HS-5 (cell line): ENCODE measurements at places on chromosomes 2 and 18.

DNA sequence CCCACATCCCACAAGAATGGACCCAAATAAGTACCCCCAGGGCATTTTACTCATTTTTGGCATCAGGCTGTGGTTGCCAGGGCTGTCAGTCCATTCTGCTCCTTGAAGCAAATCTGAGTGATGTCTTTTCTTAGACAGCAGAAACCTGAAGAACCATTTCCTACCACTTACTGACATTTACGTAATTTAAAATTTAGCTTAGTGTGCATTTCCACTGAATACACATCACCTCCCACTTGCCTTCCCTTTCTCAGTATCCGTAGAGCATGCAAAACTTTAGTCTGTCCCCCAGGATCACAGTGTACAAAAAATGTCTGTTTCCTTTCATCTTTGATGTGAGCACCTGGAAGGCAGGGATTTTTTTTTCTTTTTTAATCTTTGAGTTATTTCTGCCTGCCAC is 130.3 kb downstream of the XIRP2 start:
- no peak for DNase-seq

GRCh38 chr2:223460209-223460608 is 142.0 kb downstream of the SCG2 start:
- no peak for DNase-seq

DNA sequence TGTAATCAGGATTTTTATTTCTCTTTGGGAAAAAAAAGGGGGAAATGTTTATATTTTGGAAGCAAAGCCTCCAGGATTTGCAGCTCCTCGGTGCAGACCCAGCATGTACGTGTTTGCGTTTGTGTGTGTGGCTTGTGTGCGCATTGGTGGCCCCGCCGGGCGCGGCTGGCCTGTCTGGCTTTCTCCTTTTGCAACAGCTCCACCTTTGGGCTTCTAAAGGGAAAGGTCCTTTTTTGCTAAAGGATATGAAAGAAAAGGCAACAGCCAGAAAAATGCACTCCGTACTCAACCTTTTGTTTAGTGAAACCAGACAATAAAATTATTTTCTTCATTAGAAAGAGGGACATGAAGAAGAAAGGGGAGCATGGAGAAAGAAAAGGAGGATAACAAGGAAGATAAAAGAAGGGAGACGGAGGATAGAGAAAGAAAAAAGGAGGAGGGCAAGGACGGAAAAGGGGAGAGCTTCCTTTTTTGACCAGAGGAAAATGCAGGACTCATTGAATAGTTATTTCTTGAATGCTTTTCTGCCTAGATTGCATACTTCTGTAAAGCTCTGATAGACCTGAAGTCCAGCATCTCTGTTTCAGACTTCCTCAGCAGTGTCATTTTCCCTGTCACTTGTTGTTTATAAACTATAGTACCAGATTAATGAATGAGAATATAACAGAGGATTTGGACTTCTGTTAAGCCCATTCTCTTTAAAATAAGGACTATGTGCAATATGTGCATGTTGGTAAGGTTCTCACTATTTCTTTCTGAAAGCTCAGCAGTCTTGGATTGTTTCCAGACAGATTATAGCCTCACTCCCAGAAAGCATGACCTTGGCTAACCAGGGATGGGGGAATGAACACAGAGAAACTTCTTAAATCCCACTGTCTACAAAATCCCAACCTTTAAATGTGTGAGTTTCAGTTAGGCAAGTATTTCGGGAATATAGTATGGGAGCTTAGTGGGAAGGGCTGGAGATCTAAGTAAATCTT is 563.1 kb upstream of the PIK3C3 start:
- peak; percentile 39 for DNase-seq

DNA sequence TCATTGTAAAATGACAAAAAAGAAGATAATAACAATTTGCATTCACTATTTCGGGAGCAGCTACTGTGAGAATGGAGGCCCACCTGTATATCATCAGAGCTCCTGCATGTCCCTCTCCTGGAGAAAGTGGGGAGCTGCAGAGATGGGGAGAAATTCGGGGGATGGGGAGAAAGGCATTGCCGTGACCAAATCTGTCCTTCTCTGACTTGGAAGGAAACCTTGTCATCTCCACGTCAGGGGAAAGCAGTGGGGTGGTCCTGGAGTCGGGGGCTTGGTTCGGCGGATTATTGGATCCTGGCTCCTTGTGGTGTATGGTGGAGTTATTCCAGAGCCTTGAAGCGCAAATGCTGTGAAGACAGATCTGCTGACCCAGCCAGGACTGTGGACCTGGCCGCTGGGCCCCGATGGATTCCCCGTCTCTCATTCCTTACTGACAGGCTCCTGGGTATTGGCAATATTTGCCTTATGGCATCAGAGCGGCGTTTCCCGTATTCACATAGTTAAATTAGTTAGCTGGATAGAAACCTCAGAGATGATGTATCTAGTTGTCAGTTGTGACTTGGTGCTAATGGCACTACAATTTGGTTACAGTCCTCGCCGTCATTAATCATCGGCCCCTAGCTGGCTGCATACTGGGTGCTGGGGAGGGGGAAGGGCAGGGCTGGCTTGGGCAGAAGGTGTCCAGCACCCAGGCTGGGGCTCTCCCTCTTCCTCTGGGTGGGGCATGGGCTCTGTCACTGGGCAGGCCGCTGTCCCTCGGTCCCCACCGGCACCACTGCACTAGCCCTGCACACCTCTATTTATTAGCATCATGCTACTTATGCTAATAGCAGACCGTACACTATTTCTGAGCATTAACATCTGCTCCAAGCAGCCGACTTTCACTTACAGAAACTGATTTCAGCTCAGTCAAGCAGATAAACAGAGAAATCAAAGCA is 31.7 kb downstream of the CELF4 start:
- no peak for DNase-seq

DNA sequence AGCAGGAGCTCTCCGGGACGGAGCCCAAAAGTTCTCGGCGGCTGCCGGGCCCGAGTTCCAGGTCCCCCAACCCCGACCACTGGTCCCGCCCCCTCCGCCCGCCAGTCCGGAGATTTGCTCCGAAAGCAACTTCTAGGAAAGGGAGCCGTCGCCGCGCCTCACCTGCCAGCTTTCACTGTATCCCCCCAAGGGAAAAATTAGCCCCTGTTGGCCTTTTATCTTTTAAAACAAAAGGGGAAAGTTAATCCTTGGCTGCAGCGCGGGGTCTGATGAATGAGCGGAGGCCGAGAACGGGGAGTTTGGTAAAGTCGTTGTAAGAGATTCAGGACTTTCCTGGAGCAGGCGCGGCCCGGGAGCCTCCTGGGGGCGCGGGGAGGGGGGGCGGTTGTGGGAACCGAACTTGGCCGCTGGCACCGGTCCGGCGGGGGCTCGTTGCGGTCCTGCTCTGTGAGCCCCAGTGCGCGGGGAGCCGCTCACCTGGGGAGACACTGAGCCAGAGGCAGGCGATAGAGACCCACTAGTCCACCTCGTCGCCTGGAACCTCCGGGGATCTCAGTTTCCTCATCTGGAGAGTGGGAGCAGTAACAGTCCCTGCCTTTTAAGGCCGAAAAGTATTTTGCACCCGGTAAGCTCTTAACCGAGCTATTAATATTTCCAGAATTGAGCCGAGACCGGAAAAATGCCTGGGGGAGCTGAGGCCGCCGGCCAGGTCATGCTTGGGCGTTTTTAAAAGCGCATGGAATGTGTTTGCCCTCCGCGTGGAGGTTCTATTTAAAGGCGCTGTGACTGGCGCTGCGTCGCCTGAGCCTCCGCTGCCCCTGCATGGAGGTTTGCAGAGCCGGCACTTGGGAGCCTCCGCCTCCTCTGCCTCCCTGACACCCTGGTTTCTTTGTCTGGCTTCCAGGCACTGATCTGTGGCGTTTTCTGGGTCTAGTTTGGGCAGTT is 1.1 kb downstream of the EFHD1 start:
- no peak for DNase-seq

DNA sequence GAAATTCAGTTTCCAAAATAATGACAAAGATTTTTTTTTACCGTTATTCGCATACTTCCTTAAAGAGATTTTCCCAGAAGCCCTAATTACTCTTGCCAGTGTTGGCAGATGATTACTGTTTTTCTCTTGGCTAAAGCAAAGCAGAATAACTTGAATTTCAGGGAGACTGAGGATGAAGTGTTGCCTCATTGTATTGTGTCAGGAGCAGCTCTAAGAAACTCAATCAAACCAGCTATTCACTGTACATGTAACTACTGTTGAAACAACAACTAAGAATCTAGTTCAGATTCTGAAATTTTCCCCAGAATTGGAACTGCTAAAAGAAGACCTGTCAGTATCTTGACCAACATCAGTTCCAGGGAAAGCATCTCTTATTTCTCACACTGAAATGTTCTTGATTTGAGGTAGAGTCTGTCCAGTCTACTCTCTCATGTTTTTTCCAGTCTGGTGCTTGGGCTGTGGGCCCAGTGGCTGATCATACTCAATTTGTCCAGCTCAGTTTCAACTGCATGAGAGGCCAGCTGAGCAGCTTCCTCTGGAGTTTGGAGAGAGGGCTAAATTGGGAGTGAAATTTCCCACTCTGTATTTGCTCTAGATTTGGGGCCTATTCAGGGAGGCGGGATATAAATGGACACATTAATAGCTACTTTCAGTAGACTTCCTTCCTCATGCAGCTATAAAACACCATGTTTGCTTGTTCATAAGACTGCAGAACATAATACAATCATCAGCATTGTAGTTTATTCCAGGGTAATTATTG is 78.5 kb downstream of the PPP1R1C start:
- no peak for DNase-seq

DNA sequence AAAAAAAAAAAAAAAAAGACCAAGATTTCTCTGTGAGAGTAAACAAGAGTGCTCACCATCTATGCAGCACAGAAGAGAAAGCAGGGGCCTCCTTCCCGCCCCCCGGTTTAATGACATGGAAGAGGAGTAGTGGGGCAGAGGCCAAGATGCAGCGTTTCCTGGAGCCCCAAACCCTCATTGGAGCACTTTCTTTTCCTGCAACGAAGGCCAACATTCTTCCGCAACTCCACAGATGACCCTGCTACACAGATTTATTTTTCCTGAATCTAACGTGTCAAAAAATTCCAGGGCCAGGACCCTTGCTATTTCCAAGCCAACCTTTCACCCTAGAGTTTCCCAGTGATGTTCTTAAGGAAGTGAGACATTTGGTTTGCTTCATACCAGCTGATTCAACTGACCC is 189.6 kb downstream of the MIB1 start:
- no peak for DNase-seq

GRCh38 chr2:154223726-154224125 is 352.0 kb downstream of the GALNT13 start:
- no peak for DNase-seq

DNA sequence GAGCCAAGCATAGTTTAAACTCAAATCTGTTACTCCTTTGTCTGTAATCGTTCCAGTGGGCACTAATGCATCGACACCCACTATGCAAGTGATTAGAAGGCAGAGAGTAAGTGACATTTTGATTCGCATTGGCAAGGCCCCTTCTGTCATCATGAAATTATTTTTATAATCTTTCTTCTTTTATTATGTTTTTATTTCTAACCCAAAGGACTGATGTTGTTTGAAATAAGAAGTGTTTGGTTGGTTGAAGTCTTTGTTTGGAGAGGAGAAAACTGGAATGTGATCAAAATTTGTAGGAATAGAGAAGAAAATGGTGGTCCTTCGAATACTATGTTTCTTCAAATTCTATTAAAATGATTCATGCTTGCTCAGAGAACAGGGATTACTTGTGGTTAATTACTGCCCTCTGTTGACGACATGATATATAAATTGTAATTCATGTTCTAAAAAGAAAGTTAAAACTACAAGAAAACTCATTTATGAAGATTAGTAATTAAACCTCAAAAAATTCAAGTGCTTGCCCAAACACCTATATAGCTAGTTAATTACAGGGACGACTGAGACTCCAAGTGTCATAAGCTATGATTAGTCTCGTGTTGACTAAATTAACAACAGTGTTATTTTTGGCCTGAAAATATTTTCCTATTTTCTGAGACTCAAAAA is 26.4 kb upstream of the TFPI start:
- DNase-seq: peak; percentile 77

- no peak for DNase-seq
Measured at GRCh38 chr2:86309966-86310365, 27.5 kb downstream of the REEP1 start.

DNA sequence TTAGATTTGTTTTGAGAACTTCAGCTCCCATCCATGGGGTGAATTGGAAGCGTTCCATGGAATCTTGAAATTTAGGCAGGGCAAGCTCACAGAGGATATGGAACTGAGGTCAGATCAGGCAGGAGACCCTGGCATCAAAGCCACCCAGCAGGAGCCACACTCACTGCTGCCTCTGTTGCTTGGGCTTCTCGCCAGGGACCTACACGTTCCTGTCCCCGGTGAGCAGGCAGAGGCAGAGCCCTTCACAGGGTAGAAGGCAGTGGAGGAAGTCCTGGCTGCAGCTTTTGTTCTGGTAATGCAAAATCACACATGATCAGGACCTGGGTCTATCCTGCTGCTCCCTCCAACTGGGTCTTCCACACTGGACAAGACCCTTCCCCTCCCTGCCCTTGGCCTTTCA is 42.1 kb downstream of the CAPN13 start:
- DNase-seq: no peak

DNA sequence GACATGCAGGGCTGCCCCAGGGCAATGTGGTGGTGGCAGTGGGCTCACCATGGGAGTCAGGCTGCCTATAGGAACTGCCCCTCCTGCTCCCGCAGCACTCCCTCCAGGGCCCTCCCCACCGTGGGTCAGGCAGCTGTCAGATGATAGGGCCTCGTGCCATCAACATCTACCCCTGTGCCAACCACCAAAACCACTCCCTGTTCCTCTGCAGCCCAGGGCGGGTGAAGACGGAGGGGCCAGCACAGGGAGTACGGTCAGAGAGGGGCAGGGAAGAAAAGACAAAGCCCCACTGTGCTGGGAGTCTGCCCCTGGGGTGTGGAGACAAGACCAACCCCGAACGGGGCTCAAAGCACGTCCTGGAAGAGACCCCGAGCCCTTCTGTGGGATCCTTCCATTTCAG is 97.4 kb downstream of the TNS1 start:
- DNase-seq: no peak

DNA sequence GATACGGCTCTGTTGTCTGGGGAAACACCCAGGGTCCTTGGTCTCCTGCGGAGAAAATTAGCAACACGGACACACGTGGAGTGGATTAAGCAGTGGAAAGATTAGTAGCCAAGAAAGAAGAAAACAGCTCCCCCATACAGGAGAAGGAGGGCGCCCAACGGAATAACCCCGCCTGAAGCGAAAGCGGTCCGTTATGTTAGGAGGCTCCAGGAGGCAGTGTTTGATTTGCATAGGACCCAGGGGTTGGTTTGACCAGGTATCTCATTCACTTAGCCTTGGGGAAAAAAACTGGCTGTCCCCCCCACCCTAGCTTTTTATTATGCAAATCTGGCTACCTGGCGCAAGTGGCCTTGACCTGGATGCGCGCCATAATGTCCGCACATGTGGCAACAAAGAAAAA is 170.1 kb upstream of the KYNU start:
- DNase-seq: no peak

DNA sequence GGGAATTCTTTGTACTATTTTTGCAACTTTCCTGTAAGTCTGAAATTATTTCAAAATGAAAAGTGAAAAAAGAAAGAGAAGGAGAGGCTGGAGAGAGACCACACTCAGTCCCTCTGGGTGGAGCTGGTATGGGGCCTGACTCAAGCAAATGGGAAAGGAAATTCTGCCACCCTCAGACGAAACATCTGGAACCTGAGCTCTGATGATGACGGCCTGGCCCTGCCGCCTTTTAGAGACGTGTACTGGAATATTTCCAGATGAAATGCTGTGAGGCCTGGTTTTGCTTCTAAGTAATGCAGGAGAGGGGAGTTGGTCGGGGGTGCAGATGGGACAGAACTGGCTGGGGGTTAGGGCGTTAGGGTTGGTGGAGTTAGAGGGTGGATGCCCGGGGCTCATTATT is 57.4 kb upstream of the GLI2 start:
- DNase-seq: no peak
